ENCODE measurements at places on chromosomes 7 and 10.

DNA sequence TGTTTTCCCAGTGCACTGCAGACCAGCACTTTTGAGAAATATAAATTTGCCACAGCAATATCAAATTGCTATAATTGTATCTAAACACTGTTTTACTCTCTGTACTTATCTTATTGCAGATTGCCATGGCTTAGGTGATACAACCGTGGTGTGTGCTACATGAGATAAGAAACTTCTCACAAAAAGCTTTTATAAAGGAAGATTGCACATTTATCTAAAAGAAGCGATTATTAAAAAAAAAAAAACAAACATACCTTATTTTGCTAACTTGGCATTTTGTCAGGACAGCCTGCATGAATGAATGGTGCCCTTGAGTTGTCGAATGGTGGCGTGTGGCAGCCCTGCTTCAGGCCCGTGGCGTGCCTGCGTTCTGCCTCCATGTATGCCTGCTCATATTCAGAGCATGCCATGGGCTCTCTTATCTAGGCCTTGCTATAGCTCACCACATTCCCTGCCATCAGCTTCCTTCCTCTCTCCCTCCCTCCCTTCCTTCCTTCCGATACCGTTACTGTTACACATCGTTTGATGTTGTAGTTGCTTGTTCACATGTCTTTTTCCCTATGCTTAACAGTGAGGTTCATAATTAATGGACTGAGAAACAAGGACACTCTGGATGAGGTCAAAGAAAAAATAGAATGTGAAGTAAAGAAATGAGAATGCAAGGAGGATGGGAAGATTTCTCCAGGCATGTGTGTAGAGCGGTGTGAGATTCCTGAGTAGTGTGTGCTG lies 34.9 kb downstream of the PRKAR2B start:
- no peak for DNase-seq

- DNase-seq: no peak
These were observed 30.0 kb downstream of the SLC26A4 start for GRCh38 chr7:107690611-107691010.

- no peak for DNase-seq
These were observed 33.9 kb upstream of the CTTNBP2 start for GRCh38 chr7:117907049-117907640.

GRCh38 chr10:127762925-127763324 lies 25.9 kb downstream of the FOXI2 start:
- DNase-seq: no peak

GRCh38 chr10:112953174-112954159 lies 3.4 kb downstream of the TCF7L2 start:
- no peak for DNase-seq

GRCh38 chr7:47405921-47406800 lies 175.8 kb downstream of the TNS3 start:
- no peak for DNase-seq

GRCh38 chr7:74097937-74098614 lies 14.5 kb downstream of the LIMK1 start:
- no peak for DNase-seq

- DNase-seq: no peak
These were observed 75.8 kb downstream of the ZNF92 start for GRCh38 chr7:65449505-65449852.

GRCh38 chr10:69397972-69398371 lies 18.7 kb downstream of the TACR2 start:
- no peak for DNase-seq

- DNase-seq: no peak
These were observed 172.6 kb upstream of the NRP1 start for GRCh38 chr10:33506838-33507661.

DNA sequence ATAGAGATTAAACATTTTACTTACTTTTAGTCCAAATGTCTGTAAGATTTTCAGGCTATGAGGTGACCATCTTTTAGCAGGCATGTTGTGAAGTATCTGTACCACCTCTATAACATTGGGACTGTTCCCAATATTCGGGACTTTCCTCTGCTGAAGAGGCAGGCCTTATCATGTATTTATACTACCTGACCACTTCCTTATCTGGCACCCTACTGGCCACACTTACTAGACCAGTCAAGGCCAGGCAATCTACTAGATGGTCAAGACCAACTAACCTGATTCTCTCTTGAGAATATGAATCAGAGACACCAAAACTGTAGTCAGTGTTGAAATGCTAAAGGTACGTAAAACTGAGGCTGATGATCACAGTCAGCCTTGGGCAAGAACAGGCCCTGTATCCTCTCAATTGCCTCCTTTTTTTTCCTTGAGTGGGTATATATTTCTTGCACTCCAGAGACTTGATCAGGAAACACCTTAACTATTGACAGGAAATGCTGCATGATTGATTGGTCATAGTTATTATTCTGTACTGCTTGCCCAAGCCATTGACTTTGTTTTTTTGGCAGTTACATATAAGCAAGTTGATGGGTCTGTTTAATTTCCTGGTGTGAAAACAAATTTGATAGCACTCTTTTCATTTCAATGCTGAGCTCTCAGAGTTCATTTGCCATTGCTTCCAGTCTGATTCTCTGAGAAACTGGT lies 5.2 kb upstream of the PRKAR2B start:
- no peak for DNase-seq

DNA sequence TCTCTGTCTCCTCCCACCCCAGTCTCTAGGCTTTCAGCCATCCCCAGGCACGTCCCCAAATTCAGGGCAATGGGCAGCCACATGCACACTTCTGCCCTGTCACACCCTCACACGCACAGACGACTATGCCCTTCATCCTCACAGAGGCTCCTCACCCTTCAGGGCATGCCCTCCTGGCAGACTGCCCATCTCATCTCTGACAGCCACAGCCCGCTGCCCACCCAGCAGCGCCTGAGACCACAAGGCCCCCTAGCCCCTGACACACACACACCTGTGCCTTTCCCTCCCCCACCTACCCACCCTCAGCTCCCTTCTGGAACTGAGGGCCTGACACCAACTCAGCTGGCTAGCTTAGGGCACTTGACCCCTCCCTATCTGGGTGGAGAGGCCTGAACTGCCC lies 23.0 kb upstream of the SLC29A3 start:
- DNase-seq: no peak

GRCh38 chr7:121404348-121404747 lies 8.2 kb upstream of the FAM3C start:
- no peak for DNase-seq

DNA sequence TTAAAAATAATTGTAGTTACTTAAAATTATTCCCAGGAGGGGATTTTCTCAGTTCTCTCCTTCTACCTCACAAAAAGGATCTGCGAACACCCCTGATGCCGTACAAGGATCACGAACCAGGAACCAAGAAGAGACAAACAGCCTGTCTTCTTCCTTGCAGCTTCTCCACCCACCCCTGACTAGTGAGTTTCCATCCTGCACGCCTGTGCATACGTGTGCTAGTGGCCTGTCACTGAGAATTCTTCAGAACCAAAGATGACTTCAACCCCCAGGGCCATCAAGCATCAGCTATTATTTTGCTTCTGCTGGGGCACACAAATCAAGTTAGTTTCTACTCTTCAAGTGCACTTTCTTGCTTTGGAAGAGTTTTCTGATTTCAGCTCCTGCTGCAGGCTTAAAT lies 175.5 kb upstream of the KLF6 start:
- DNase-seq: no peak

DNA sequence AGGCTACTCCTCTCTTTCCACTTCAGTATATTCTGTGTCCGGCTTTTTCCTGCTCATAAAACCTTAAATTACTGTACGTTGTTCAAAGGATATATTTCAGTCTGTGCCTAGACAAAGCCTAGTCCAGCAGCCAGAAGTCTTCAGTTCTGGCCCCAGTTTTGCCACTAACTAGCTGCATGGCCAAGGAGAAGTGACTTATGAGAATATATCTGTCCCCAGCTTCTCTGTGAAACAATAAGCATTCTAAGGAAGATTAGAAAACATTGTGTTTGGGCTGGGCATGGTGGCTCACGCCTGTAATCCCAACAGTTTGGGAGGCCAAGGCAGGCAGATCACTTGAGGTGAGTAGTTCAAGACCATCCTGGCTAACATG lies 105.0 kb upstream of the HDAC9 start:
- no peak for DNase-seq

DNA sequence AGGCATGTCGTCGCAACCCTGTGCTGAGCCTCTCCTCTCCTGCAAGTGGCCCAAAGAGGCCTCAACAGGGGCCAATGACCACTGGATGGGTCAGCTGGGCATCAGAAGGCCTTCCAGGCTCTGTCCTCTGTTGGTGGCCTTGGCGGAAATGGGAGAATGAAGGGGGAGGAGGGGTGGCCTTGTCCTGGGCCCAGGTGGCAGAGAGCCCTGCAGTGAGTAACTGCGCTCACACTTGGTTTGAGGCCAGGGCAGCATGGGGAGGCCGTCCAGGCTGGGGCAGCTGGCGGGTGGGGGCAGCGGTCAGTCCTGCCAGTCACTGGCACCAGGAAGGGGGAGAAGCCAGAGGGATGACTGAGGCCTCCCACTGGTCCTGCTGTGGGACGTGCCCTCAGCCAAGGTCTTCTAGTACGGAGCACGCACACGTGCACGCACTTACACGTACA lies 59.8 kb downstream of the LHPP start:
- DNase-seq: no peak

DNA sequence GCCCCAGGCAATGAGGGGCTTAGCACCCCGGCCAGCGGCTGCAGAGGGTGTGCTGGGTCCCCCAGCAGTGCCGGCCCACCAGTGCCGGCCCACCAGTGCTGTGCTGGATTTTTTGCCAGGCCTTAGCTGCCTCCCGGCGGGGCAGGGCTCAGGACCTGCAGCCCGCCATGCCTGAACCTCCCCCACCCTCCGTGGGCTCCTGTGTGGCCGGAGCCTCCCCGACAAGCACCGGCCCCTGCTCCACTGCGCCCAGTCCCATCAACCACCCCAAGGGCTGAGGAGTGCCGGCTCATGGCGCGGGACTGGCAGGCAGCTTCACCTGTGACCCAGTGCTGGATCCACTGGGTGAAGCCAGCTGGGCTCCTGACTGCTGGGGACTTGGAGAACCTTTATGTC lies 3.5 kb upstream of the ACSL5 start:
- no peak for DNase-seq

DNA sequence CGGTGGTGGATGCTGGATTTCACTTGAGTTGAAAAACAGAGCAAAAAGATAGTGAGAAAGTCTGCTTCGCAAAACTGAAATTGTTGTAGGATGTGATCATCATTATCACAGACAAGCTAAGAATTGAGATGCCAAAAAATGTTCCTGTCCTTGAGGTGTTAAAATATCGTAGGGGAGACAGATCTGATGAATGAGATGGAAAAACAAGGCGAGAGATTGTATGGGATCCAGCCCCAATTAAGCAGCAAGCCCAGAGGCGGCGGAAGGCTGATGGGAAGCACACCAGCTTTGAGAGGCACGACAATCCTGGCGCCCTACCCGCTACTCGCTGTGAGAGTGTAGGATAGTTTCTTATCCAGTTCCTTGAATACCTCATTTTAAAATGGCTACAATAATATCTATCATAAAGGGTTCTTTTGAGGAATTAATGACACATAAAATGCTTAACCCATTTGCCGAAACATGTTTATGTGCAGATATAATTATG lies 131.1 kb upstream of the PTN start:
- no peak for DNase-seq

Data from NCI-H1930 (cell line).